ENCODE measurements at places on chromosomes 5 and 9.

DNA sequence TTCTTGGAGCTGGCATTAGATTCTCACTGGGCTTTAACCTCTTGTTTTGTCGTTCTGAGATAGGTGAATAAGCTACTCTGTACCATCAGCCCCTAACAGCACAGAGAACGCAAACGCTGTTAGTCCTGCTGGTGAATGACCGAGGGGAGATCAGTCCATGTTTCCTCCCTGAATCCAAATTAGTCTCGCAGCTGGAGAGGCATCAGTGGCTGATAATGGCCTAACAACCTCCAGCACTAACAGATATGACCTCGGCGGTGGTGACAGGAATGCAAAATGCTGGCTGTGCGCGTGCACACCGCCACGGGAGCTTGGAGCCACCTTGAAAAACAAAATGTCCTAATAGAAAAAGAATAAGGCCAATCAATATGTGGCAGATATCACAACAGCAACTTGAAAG, 77.6 kb upstream of the IRX1 start:
- no peak for DNase-seq

DNA sequence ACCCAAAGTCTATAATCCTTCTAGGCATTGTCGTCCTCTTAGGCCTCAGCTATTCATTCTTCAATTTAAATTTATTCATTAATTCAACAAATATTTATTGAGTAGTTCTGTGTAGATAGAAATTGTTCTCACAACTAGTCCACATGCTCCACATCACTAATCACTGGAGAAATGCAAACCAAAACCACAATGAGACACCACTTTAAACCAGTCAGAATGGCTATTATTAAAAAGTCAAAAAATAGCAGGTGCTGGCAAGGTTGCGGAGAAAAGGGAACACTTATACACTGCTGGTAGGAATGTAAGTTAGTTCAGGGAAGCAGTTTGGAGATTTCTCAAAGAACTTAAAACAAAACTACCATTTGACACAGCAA, 51.1 kb upstream of the TNFSF15 start:
- peak; percentile 33 for DNase-seq

DNA sequence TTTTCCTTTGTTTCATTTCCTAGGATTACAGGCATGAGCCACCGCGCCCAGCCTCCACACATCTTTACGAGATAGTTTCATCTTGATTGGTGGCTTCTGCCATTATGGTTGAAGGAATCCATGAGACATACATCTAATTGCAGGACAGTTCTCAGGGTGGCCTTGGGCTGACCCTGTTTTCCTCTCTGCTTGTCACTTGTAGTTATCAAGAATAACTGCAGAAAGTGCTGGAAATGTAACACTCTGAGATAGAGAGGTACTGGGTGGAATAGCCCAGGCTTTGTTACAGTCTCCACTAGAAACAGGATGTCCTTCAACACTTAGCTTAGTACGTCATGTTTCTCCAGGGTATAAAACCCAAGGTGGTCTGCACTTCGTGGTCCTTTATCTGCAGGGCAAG, 10.7 kb downstream of the UGT3A2 start:
- no peak for DNase-seq

- no peak for DNase-seq
These were observed 452.1 kb downstream of the TUSC1 start for GRCh38 chr9:25225938-25226760.

DNA sequence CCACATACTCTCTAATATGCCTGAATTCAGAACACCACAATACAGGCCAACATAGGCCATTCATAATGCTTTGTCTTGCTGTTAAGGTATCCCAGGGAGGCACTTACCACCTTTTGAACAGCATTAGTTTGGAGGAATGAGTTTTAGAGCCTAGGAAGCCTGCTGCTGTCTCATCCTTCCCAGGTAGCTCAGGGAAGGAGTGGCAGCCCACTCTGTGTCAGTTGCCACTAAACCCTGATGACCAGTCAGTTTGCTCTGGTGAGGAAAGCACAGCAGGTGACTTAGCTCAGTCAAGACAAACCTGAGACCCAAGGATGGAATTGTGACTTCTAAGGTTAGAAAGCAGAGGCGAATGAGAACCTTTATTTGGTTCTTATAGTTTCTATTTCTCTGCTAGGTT, 337.4 kb upstream of the ATP10B start:
- DNase-seq = no peak

- no peak for DNase-seq
These were observed 339.3 kb upstream of the NUDT12 start for GRCh38 chr5:103901885-103902284.

- no peak for DNase-seq
These were observed 66.0 kb upstream of the ADAMTS2 start for GRCh38 chr5:179411161-179411841.

DNA sequence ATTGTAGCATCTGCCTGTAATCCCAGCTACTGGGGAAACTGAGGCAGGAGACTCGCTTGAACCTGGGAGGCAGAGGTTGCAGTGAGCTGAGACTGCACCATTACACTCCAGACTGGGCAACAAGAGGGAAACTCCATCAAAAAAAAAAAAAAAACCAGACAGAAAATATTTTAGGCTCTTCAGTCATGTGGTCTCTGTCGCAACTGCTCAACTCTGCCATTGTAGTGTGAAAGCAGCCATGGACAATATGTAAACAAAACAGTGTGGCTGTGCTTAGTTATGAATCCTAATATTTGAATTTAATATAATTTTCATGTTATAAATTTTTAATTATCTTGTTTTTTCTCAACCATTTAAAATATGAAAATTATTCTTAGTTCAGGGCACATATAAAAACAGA, 38.4 kb downstream of the ZFAND5 start:
- no peak for DNase-seq

GRCh38 chr9:68844631-68845612, 139.9 kb downstream of the PIP5K1B start:
- no peak for DNase-seq

DNA sequence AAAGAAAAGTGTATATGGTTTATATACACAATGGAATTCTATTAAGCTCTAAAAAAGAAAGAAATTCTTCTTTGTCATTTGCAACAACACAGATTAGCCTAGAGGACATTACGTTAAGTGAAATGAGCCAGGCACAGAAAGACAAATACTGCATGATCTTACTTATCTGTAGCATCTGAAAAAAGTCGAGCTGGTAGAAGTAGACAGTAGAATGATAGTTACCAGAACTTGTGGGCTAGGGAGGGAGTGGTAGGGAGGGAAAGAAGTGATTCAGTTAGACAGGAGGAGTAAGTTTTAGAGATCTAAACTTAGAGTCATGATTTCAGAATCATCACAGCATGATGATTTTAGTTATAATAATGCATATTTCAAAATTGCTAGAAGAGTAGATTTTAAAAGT, 184.6 kb downstream of the TLE4 start:
- DNase-seq = no peak

- DNase-seq = no peak
These were observed 225.8 kb downstream of the MELK start for GRCh38 chr9:36798350-36799065.

DNA sequence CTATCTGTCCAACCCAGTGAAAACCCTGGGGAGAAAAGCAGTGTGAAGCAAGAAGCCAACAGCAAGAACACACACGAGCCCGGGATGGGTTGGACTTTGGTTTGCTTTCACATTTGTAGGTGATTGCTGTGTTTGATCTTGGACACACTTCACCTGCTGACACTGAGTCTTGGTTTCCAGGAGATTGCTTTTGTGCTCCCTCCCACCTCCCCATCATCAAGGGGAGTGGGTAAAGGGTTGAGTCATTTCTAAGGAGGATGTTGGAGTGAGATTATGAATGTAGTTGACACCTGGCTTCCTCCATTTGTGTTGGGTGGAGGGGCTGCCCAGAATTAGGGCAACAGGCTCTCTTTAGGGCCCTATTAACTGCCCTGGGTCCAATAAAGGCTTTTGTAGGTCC, 37.5 kb downstream of the ANKDD1B start:
- DNase-seq = no peak

DNA sequence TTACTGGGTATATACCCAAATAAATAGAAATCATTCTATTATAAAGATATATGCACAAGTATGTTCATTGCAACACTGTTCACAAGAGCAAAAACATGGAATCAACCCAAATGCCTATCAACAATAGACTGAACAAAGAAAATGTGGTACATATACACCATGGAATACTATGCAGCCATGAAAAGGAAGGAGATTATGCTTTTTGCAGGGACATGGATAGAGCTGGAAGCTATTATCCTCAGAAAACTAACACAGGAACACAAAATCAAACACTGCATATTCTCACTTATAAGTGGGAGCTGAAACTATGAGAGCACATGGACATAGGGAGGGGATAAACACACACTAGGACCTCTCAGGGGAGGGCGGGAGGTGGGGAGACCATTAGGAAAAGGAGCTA, 298.4 kb upstream of the CDH9 start:
- DNase-seq = no peak

- DNase-seq = peak; percentile 95
These were observed 22.2 kb downstream of the TNFSF8 start for GRCh38 chr9:114908104-114908622.

DNA sequence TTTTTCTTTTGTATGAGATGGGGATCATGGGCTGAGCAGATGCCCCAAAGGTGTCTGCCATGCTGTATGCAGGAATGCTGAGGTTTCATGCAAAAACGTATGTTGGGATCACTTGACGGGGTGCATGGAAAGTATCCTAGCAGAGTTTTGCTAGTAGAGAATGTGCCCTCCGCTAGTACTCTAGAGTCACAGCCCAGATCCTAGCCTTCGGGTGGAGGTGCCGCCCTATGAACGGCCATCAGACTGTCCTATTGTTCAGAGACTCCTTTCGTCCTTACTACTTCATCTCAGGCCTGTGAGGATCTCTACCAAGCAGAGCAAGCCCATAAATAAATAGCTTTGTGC, 69.6 kb upstream of the SPATA31E1 start:
- no peak for DNase-seq

- no peak for DNase-seq
These were observed 9.9 kb downstream of the S100Z start for GRCh38 chr5:76859591-76860247.

- no peak for DNase-seq
These were observed 19.5 kb upstream of the NADK2 start for GRCh38 chr5:36261186-36261585.

DNA sequence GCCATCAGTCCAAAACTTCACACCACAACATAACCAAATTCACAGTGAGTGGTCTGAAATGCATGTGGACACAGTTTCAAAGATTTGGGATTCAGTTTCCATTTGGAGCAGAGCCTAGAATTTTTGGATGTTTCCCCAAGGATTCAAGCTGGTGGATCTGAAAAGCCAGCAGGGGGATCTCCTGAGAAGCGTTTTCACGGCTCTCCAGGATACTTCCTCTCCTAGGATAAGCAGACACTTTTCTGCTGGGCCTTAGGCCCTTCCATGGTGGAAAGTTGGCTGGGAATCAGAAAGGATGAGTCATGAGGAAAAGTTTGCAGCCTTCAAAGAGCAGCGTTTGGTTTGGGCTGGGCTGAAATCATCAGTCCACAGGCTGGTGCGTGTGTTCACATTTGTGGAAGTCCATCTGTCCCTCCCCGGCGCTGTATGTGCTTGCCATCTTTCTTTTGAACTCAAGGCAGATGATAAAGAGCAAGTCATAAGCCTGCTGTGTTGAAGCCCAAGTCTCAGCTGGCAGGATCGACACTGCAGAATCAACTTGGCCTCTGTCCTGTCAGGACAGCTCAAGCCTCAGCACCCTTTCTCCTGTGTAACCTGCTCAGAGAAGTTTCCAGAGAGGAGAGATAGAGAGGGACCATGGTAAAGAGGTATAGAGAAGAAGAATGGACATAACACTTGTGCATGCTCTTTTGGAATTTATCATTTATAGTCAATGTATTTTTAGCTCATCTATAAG, 152.6 kb upstream of the MSX2 start:
- peak; percentile 19 for DNase-seq

DNA sequence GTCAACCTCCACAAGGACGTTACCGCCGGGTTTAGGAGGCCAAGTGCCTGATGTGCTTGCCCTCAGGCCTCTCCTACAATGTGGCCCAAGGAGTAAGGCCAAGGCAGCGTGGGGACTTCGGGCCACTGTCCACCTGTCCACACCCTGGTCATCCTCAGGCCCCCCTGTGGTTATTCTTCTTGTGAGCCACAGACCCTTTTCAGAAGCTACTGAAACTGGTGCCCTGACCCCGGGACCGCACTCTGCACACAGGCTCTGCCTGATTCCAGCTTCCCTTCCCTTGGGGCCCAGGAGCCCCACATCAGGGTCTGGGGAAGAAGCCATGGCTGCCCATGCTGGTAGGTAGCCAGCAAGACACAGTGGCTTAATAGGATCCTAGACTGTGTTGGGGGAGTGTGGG, 128.8 kb downstream of the OLFM1 start:
- no peak for DNase-seq

DNA sequence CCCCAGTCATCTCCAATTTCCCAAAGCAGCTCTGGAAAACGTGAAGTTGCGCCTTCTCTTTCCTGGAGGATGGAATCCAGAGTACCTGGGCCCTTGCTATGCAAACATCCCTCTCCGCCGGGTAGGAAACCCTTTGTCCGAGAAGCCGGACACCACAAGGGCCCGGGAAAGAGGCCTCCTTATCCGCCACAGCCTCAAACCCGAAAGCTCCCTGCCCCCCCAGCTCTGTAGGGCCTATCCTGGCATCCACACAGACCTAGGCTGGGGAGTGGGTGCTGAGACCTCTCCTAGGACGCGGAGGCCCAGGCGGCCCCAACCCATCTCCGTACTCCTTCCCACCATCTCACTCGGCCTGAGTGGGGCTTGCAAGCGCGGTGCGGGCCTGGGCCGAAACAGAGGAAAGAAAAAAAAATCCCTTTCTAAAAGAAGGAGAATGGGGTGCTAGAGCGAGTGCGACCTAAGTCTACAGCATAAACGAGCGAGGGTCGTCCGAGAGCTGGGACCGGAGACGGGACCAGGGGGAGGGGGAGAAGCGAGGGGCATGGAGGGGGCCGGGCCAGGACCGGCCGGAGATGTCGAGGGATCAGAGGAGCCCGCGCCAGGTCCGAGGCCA, 624 bp downstream of the FBXW11 start:
- DNase-seq = no peak

Measured in HFFc6 (cell line).